GM19239 (cell line): ENCODE measurements at places on chromosomes 12 and 14.

DNA sequence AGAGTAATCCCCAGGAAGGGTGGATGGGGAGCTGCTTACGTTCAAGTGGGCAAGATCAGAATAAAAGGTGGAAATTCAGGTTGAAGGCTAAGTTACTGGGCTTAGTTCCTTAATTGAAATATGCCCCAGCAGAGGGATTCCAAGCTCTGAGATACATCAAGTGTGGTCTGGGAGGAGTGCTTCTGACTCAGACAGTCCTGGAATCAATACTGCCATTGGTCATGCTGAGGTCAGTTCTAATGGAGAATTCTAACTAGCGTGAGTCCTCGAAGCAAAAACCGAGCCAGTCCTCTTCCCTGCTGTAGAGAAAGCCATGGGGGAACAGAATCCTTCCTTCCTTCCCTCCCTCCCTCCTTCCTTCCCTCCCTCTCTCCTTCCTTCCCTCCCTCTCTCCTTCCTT is 39.9 kb downstream of the NOS1 start:
- no peak for DNase-seq

DNA sequence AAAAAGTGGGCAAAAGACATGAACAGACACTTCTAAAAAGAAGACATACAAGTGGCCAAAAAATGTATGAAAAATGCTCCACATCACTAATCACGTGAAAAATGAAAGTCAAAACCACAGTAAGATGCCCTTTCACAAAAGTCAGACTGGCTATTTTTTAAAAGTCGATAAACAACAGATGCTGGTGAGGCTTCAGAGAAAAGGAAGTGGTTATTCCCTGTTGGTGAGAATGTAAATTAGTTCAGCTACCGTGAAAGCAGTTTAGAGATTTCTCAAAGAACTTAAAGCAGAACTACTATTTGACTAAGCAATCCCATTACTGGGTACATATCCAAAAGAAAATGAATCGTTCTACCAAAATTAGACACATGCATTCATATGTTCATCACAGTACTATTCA is 237.0 kb downstream of the KIF21A start:
- no peak for DNase-seq

GRCh38 chr12:113105606-113106271 is 29.8 kb downstream of the RASAL1 start:
- no peak for DNase-seq

DNA sequence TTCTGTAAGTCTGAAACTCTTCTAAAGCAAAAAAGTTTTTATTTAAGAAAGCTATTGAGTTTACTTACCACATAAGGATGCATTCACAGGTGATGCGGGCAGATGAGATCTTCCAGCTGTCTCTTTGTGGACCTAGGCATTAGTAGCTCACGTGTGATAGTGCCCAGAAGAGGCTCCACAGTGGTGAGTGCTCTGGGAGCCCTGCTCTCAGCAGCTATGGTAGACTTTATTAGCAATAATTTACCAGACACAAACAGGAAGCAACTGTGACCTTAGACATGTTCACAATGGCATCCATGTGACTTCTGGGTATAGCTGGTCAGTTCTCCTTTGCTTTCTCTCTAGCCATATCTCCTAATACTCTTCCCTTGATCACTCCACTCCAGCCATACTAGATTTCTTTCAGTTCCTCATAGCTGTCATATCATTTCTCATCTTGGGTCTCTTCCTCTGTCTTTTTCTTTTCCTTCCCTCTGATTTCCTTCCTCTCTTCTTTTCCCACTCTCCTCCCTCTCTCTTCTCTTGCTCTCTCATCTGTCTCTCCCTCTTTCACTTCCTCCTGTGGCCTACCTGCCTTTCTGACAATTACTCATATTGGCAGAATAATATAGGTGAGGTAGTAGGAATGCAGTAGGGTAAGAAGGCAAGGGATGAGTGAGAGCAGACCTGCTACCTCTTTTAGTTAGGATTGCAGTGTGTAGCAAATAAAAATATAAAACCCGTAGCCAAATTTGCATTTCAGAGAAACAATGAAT is 75.2 kb upstream of the SCAF11 start:
- DNase-seq, result no peak

GRCh38 chr12:57127726-57128518 is at the start of gene LRP1:
Gene LRP1 (plus strand): TSS chr12:57128483. CDS start chr12:57128965, 482 bp downstream.
- peak; percentile 48 for DNase-seq

- no peak for DNase-seq
These were observed 154.0 kb downstream of the PIWIL1 start for GRCh38 chr12:130491421-130492357.

DNA sequence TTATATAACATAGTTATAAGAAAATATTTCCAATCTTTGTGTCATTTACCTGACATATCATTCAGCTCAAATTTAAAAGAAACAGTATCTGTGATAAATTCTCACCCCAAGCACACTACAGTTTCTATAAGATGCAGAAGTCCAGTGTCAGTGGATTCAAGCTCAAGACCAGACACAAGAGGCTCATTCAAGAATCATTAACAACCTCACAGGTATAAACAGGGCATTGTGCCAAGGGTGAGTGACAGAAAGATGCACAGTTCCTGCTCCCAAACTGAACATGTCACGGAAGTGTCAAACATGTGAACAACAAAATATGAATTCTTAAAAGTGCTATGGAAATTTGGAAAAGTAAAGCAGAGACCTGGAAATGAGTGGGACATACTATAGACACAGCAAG is 12.8 kb downstream of the ATP2B1 start:
- no peak for DNase-seq

- no peak for DNase-seq
These were observed 6.8 kb downstream of the EMP1 start for GRCh38 chr12:13203034-13203922.

DNA sequence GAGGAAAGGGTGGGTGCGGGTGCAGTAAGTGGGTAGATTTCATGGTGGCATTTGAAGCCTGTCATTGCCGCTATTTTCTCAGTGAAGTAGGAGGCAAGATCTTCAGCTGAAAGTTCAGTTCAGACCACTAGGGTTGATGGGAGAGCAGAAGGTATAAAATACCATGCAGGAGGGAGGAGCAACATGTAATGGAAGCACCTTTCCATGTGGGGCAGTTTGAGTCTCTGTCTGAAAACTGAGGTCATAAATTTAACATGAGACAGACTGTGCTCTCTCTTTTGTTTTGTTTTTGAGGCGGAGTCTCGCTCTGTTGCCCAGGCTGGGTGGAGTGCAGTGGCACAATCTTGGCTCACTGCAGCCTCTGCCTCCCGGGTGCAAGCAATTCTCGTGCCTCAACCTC is 22.7 kb downstream of the LRRC74A start:
- no peak for DNase-seq

GRCh38 chr12:124884587-124885438 is 21.1 kb upstream of the SCARB1 start:
- no peak for DNase-seq

- no peak for DNase-seq
These were observed 51.7 kb downstream of the LRRC74A start for GRCh38 chr14:76877871-76878270.

- DNase-seq, result no peak
These were observed 603.2 kb downstream of the C12orf50 start for GRCh38 chr12:87425942-87426554.

DNA sequence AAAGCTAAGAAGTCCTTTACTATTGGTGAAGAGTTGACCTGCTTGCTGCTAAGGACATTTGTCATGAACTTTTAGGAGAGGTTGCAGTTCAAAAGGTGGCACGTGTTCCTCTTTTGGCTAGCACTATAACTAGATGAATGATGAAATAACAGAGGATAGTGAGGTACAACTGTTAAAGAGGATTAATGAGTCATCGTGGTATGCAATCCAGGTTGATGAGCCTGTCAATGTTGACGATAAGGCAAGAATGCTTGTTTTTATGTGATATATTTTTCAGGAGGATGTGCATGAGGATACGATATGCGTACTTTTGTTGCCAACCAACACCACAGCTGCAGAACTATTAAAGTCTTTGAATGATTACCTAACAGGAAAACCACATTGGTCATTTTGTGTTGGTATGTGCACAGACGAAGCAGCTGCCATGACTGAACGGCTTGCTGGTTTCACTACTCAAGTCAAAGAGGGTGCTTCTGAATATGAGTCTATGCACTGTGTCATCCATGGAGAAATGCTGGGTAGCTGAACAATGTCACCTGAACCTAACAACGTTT is 10.6 kb downstream of the CEP128 start:
- DNase-seq, result peak; percentile 36

GRCh38 chr14:30223385-30223785 is 295.7 kb upstream of the PRKD1 start:
- DNase-seq, result no peak

GRCh38 chr12:124002021-124002644 is 29.1 kb downstream of the ZNF664 start:
- no peak for DNase-seq

DNA sequence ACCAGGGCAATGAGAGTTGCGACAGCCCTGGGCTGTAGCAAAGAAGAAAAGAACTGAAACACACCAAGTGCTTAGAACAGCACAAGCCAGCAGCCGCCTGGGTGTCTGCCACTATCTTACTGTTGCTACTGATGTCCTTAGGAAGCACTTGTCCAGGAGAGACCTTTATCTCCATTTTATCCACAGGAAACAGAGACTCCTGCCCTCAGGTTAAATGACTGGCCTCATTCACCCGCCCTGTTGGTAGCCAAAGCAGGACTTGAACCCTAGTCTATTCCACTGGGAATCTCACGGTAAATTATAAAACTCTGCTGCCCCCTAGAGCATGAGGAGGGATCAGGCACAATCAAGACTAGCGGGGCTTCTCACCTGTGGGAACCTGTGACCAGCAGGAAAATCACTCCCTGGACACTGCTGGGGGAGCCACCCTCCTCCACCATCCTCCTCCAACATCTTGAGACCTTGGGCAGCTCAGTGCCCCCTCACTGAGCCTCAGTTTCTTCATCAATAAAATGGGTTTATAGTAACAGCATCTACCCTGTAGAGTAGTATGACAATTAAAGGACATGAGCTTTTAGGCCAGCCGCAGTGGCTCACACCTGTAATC is 20.5 kb upstream of the TESC start:
- DNase-seq, result peak; percentile 46

GRCh38 chr12:85587158-85587557 is 249.1 kb downstream of the RASSF9 start:
- no peak for DNase-seq

- DNase-seq, result peak; percentile 50
These were observed 764 bp upstream of the SPTB start for GRCh38 chr14:64880221-64881121.

GRCh38 chr12:13165617-13166041 is 30.9 kb upstream of the EMP1 start:
- no peak for DNase-seq

DNA sequence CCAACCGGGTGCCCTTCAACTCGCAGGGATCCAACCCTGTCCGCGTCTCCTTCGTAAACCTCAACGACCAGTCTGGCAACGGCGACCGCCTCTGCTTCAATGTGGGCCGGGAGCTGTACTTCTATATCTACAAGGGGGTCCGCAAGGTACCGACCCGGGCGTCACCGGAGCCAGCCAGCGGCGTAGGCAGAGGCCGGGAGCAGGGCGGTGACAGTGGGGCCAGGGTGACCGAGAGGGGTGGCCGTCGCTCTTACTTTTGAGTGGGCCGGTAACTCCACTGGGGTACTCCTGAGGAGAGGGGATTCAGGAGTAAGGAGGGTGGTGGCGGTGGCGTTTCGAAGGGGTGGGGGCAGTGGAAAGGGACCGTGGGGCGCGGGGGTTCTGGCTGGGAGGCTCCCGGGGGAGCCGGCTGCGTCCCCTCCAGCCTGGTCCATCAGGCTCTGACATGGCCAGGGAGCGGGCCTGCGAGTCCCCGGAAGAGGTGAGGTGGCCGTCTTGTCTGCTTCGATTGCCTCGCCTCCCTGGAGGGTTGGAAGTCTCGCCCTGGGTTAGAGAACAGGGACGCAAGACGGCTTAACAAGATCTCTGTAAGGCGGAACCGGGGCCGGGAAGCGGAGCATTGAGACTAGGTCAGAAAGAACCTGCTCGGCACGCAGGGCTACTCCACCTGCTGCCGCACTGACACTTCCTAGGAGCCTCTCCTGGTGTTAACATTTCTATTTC is 491 bp downstream of the WDR20 start:
- no peak for DNase-seq

GRCh38 chr12:39581592-39581991 is 38.0 kb downstream of the ABCD2 start:
- no peak for DNase-seq

DNA sequence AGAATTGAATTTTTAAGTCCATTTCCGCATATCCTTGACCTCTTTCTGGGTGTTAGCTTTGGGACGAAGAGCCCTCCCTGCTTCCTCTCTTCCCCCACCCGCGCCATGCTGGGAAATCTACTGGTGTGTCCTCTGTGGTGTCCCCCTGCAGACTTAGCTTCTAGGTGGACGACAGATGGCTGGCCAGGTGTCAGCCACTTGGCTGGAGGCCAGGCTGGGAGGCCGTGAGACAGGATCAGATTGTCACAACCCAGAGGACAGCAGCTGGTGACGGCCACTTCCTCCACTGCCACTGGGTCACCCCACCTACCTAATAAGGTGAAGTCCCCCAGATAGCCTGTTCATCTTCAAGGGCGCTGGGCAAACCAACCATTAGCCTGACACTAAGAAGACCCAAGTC is 13.3 kb upstream of the DTX1 start:
- no peak for DNase-seq

DNA sequence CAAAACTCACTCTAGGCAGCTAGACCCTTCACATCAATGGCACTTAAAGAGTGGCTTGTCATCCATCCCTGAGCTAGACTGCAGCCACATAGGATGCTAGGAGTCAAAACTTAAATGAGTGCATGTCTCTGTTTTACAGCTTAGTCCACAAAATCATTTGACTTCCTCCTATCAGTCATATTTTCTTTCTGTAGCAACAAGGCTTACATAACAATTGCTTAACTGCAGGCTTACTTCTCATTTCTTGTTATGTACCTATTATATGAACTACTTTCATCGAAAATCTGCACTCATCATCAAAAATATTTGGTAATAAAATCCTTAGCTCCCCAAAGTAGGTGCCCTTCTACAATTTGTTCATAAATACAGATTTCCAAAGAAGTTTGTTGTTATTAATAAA is 30.1 kb downstream of the CLEC1A start:
- DNase-seq, result no peak

DNA sequence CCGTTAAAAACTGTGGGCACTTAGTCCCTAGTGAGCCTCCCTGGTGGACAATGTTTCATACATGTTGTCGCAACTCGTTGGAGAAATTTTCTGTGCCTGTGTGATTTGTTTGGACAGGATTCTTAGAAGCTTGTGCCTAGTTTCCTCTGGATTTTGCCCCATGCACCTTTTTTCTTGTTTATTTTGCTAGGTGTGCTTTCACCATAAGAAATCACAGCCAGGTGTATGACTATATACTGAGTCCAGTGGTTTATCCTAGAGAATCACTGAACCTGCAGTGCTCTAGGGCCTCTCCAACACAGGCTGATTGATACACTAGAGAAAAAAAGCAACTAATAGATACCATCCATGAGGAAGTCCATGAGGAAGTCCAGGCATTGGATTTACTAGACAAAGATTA is 33.1 kb upstream of the OASL start:
- DNase-seq, result no peak

- DNase-seq, result no peak
These were observed 72.6 kb downstream of the PDE6H start for GRCh38 chr12:15045451-15045850.

GRCh38 chr12:90010089-90010488 is 301.5 kb upstream of the ATP2B1 start:
- DNase-seq, result no peak
